Activated CD4-positive, alpha-beta T cell treated with anti-CD3 and anti-CD28 coated beads, Interleukin-10, Interleukin-2, amounts not matched to agents 100 ng/mL and 50 ng/mL, durations not matched to agents 16 hours and 8 hours (primary cell): ENCODE measurements at places on chromosomes 6 and 20.

GRCh38 chr6:148837941-148838340 is 91.1 kb downstream of the UST start:
- DNase-seq, result no peak

- no peak for DNase-seq
Observed at GRCh38 chr6:138785079-138785478, 10.8 kb upstream of the ECT2L start.

- DNase-seq, result no peak
Observed at GRCh38 chr6:46949632-46950280, 28.0 kb upstream of the ADGRF5 start.

GRCh38 chr6:95318137-95318536 is 259.2 kb upstream of the MANEA start:
- DNase-seq, result no peak

GRCh38 chr6:163180874-163181541 is 233.5 kb upstream of the QKI start:
- DNase-seq, result peak; percentile 2

DNA sequence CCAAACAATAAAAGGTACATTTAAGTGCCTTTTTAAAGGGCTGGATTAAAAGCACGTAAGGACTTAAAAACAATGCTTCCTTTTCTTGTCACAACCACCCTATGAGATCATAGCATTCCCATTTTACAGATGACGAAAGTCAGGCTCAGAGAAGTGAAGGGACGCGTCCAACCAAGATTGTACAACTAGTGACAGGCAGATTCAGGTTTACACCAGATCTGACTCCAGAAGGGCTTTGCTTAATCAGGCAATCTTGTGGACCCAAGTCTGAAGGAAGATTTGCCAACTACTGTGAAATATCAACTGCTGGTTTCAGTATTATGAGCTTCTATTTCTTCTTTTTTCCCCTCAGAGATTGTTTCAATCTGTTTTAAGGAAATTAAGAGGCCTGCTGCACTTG is 877 bp downstream of the ENPP4 start:
- no peak for DNase-seq

GRCh38 chr6:18263418-18264218 is 712 bp downstream of the DEK start:
- DNase-seq, result peak; percentile 43

- DNase-seq, result no peak
Observed at GRCh38 chr6:166934174-166934573, 22.2 kb downstream of the RNASET2 start.

GRCh38 chr6:133567636-133568035 is 321.3 kb upstream of the TCF21 start:
- DNase-seq, result no peak

DNA sequence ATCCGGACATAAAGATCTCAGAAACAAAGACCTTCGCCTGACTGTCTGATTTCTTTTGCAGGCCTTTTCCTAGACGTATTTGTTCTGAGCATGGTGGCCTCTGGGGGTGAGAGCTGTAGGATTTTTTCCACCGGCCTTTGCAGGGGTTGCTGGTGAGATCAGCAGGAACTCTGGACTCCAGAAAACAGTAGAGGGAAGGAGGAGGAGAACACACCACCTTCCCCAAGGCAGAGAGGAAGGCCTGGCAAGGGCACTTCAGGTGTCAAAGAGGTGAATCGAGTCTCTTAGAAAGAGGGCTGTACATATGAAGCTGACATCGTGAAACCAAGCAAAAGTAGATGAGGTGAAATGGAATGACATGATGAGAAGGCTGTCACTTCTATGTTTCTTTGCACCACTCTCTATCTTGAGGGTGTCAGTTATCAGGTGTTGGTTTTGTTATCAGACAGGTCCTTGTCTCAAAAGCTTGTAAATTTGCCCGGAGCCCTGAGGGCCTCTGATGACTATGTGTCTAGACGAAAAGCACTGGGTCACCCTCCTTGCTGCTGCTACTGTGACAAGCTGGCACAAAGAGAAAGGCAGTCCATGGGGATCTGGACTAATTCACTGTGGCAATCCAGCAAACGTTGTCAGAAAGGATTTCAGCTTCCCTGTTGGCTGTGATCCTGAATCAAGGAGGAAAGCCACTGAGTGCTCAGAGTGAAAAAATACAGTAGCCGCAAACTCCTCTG is 91.3 kb upstream of the MAP3K7 start:
- DNase-seq, result no peak

DNA sequence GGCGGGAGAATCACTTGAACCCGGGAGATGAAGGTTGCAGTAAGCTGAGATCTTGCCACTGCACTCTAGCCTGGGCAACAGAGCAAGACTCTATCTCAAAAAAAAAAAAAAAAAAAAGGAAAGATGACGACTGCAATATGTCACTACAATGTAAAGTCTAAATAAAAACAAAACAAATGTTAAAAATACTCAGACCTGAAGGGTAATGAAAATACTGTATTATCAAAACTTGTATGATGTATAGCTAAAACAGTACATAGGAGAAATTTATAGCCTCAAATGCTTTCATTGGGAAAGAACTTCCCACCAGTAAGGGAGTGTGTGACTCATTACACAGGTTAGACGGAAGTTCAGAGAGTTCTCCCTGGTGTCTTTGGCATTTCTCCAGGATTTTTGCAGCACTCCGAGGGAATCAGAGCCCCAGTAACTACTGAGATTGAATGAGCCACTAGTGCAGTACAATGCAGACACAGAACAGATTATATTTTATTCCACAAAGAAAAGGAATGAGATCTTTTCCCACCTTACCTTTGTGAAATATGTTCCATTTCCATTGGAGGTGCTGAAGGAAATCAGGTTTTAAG is 12.5 kb upstream of the RALGAPB start:
- DNase-seq, result no peak

GRCh38 chr6:113208726-113209125 is 648.4 kb upstream of the MARCKS start:
- DNase-seq, result no peak

DNA sequence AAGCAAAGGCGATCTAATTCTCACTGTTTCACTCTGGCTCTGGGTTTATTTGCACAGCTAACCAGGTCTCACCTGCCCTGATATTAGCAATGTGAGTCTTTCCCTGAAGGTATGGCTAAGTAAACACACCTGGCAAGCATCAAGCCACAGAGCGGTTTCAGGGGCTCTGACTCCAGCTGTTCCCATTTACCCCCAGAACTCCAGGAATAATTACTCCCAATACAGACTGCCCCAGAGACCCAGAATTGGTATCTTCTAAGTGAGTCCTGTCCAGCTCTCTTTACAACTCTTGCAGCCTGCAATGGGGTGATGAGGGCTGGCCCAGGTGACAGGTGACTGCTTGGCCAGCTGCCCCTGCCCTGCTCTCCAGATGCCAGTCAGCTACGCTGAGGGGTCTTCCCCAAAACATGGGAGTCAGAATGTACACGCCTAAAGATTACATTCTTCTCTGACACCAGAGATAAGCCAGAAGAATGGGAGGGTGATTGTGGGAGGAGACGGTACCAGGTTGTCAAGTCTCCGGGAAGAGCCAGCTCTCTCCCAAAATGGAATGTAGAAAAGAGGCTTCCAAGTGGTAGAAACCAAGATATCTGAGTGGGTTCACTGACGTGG is 4.9 kb upstream of the LRRN4 start:
- no peak for DNase-seq

- no peak for DNase-seq
Observed at GRCh38 chr20:382291-383115, 1.9 kb downstream of the TRIB3 start.

GRCh38 chr20:45174434-45175364 is at the start of gene PI3:
PI3 (plus strand) TSS chr20:45174902; CDS start chr20:45174923, 21 bp downstream.
- DNase-seq, result no peak

- DNase-seq, result no peak
Observed at GRCh38 chr20:10654630-10655029, 19.2 kb downstream of the JAG1 start.

DNA sequence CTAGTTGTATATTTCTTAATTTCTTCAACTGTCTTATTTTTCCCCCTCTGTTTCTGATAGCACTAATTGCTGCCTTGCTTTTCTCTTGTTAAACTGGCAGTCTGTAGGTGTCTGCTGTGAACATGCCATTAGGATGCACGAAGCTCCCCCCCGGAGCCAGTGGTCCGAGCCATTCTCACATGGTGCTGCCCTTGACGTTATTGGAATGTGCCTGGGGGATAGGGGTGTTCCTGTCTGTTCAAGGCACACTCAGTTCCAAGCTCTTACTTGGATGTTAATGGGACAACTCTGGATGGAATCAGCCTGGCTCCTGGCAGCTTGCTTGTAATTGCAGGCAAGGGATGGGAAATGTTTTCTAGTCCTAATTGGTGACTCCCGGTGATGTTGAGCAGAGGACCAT is 68.4 kb downstream of the RREB1 start:
- DNase-seq, result no peak

DNA sequence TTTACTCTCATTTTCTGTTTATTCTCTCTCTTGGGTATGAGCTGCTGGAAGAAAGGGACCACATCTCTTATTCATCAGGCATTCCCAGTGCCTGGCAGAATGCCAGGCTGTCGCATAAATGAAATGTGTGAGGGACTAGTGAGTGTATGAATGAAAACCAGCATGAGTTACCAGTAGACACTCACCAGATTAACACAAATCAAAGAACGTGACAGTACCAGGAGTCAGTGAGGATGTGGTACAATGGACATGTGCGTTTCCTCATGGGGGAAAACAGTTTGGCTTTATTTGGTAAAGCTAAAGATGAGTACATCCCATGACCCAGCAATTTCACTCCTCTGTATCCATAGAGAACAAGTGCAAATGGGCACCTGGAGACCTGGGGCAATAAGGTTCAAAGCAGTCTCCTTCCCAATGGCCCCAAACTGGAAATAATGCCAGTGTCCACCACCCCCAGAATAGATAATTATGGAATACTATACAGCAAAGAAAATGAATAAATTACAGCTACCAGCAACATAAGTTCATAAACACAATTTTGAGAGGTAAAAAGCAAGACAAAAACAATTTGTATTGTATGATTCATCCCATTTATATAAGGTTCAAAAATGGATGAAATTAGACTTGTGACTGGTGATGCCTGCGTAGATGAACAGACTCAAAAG is 93.3 kb downstream of the CDH22 start:
- DNase-seq, result no peak

GRCh38 chr6:168208402-168208801 is 111.2 kb downstream of the DACT2 start:
- DNase-seq, result no peak

DNA sequence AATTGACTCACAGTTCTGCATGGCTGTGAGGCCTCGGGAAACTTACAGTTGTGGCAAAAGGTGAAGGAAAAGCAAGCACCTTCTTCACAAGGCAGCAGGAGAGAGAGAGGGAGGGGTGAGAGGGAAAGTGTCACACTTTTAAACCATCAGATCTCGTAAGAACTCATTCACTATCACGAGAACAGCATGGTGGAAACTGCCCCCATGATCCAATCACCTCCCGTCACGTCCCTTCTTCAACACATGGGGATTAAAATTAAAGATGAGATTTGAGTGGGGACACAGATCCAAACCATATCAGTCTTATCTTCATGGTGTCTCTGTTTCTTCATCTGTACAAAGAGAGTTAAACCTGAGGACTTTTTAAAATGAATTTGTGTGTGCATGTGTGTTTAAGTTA is 13.7 kb upstream of the BTN1A1 start:
- DNase-seq, result no peak

- DNase-seq, result no peak
Observed at GRCh38 chr20:36181934-36182603, 27.5 kb downstream of the EPB41L1 start.

- DNase-seq, result peak; percentile 86
Observed at GRCh38 chr20:32652739-32653526, 20.8 kb downstream of the C20orf203 start.

- no peak for DNase-seq
Observed at GRCh38 chr20:49646528-49646927, 67.2 kb downstream of the B4GALT5 start.

DNA sequence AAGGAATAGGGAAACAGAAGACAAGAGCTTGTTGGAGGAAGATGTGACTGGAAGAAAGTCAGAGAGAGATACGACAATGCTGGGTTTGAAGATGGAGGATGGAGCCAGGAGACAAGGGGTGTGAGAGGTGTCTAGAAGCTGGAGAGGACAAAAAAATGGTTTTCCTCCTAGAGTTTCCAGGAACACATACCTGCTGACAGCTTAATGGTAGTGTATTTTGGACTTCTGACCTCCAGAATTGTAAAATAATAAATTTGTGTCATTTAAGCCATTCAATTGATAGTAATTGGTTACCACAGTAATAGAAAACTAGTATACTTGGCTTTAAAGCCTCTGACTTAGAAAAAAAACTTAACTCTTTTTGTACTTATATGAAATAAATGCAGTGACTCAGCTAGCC is 3.6 kb downstream of the AIG1 start:
- DNase-seq, result no peak

DNA sequence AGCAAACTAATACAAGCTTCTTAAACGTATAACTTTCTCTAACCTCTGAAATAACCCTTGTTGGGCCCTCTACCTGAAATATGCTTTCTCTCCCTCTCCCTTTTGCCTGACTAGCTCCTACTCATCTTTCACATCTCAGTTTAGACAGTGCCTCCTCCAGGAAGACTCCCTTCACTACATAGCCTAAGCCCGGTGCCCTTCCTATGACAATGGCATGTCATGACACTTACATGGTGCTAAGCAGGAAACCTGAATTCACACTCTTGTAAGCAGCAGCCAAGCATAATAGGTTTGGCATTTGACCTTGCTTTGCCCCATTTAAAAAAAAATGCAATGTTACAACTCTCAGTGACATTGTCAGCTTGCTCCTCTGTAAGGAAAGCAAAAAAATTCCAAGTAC is 33.1 kb upstream of the FBXL4 start:
- no peak for DNase-seq

- no peak for DNase-seq
Observed at GRCh38 chr20:14489544-14489943, 152.1 kb upstream of the FLRT3 start.

GRCh38 chr6:75345413-75345812 is 60.8 kb upstream of the TMEM30A start:
- DNase-seq, result no peak

- DNase-seq, result no peak
Observed at GRCh38 chr6:658244-658643, 1.3 kb upstream of the HUS1B start.

DNA sequence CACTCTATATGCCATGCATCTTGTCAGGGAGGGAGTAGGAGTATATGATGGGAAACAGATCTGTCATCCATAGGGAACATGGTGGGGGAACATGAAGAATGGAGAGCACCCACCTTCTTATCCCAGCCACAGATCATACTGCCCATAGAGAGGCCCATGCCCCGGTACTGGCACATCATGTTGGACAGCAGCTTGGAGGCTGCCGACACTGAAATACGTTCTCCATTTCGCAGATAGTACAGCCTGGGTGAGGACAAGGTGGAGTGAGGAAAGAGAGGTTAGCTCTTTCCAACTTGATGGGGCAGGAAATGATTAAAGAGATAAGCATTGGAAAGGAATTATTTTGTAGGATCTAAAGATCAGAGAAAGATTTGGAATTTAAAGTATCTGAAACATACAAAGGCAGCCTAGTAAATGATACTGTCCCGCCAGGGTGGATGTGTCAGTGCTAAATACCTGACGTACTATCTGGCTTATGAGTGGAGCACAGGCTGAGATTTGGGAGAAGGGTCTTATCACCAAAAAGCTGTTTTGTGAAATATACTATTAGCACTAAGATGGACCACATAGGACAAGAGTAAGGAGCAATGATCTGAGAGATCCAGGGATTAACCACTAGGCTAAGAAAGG is 1.7 kb downstream of the PSMB8 start:
- no peak for DNase-seq
